Activated T-cell treated with anti-CD3 and anti-CD28 coated beads, Interleukin-2, amount 50 U/mL, for 72 hours (primary cell): ENCODE measurements at places on chromosomes 4 and X.

DNA sequence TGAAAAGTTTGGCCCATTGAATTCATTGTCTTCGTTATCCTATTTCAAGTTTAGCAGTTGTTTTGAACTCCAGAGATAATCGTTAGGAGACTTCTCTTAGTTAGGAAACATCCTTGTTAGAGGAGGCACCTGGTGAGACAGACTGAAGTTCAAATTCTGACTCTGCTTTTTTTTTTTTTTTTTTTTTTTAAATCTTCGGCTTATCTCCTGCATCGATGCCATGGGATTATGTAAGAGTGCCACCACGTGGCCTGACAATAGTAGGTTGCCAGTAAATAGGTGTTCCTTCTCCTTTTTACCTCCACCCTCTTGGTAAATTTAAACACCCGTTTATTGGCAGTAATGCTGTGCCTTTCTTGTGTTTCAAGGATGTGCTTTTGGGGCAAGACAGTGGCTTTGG is 149.3 kb downstream of the SOWAHB start:
- peak; percentile 24 for DNase-seq

- DNase-seq = no peak
Observed at GRCh38 chrX:101265869-101266428, 25.2 kb downstream of the TAF7L start.

- DNase-seq = no peak
Observed at GRCh38 chr4:180637616-180638015, 1605.6 kb upstream of the TENM3 start.

GRCh38 chr4:44646151-44646550 is 5.3 kb downstream of the YIPF7 start:
- no peak for DNase-seq

DNA sequence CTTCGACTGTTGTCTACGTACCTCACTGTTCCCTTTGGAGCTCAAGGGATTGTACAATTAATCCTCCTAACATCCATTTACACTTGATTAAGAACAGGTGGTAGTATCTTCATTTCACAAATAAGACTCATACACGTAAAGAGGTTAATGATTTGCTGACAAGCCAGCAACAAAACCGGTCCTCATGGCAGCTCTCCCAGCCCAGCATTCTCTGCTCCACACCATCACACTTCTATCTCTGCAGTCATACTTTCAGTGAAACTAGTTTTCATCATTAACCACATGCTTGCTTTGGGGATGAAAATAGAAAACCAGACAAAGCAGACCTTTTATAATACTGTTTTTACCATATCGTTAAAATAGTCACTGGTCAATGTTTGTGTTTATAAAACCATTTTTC is 28.7 kb upstream of the CASK start:
- no peak for DNase-seq

- no peak for DNase-seq
Observed at GRCh38 chr4:164536814-164537213, 217.1 kb upstream of the SMIM31 start.

DNA sequence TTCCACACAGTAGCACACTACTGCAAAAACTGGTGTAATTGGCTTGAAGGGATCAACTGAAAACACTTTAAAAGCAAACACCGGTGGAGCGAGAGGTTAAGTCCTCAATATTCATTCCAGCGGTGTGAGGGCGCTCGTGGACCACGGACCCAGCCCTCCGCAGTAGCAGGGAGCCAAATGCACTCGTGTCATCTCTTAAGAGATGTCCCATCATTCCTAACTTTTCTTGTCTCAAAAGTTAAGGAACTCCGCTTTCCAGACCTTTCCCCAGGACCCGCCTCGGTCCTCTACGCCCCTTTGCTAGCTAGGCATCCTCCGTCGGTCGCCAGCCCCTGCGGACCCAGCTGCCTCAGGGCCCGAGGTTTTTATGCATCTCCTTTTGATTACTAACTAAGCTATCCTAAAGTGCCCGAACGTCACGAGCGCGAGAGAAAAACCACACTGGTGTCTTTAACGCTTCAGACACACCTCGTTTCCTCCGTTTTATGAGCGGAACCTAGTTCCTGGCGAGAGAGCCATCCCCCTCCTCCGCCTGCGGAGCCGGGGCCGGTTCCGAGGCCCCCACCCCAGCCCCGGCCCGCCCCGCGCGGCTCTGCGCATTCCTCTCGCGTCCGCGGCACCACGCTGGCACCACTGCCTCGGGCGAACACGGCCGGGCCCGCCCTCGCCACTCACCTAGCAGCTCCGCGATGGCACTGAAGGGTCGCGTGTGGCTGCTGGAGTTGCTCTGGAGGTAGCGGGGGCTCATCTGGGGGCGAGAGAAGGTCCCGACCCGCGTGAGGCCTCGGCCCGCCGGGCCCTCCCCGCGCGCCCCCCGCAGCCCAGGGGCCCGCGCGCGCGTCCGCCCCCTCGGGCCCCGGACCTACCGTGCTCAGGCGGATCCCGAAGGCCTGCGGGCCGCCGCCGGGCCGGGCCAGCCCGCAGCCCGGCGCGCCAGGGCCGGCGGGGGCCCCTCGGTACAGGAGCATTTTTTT is 723 bp downstream of the MORC4 start:
- peak; percentile 38 for DNase-seq

GRCh38 chr4:186722796-186723291 is 812 bp downstream of the FAT1 start:
- DNase-seq = no peak

- no peak for DNase-seq
Observed at GRCh38 chrX:136907621-136908020, 27.1 kb upstream of the RBMX start.

DNA sequence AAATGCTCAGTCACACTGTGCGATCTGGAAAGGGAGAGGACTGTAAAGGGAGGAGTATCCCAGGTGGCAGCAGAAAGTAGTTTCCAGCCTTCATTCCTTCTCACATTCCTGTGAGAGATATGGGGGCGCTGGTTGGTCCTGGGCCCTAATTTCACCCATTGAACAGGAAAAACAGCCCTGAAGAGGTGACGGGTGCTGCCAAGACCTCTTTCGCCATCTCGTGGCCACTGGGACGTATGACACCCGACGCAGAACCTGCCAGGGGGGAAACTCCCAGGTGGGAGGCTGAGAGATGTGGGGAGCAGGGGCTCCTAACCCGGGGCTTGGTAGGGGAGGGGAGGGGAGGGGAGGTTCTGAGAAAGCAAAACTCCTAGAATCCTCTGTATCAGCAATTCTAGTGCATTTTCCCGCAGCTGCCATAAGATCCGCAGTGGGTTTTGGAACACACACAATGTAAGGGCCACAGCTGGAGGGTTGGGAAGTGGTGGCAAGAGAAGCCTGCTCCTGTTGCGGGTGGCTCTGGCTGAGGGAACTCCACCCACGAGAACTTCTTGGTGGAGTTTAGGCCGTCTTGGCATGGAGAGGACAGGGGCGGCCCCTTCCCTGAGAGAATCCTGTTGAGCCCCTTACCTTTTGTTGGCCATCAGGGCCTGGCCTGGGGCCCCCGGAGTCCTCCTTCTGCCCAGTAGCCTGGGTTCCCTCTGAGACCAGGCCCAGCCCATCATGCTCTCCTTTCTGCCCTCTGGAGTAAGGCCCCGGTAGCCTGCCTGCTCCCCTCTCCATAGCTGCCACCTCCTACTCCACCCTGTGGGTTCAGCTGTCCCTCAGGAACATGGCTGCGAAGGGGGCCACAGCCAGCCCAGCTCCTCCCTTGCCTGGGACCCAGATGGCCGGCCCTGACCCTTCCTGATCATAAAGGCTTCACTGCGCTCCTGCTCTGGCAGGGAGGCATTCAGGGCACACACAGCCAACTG is 134.1 kb downstream of the OR13H1 start:
- peak; percentile 39 for DNase-seq

- no peak for DNase-seq
Observed at GRCh38 chrX:10041383-10041782, 74.2 kb downstream of the CLDN34 start.

- DNase-seq = no peak
Observed at GRCh38 chr4:176359590-176359989, 39.8 kb downstream of the SPCS3 start.

DNA sequence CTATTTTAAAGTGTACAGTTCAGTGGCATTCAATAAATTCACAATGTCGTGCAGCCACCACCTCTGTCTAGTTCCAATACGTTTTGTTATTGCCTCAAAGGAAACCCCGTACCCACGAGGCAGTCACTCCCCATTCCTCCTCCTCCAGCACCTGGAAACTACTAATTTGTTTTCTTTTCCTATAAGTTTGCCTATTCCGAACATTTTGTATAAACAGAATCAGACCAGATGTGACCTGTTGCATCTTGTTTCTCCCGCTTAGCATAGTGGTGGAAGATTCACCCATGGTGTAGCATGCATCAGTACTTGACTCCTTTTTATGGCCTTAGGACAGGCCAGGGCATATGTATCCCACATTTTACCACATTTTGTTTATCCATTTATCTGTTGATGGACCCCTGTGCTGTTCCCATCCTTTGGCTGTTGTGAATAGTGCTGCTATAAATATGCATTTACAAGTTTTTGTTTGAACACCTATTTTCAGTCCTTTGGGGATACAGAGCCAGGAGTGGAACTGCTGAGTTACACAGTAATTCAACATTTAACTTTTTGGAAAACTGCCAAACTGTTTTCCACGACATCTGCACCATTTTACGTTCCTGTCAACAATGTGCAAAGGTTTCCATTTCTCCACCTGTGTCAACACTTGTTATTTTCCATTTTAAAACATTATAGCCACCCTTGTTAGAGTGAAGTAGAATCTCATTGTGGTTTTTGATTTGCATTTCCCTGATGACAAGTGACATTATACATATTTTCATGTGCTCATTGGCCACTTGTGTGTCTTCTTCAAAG is 57.8 kb upstream of the STX18 start:
- no peak for DNase-seq

GRCh38 chrX:38599796-38600755 is 38.7 kb downstream of the TSPAN7 start:
- no peak for DNase-seq

GRCh38 chrX:125765347-125765746 is 400.7 kb downstream of the DCAF12L2 start:
- no peak for DNase-seq

GRCh38 chrX:106862972-106863688 is 40.0 kb downstream of the RIPPLY1 start:
- DNase-seq = peak; percentile 2

- DNase-seq = no peak
Observed at GRCh38 chrX:104419211-104419610, 146.8 kb upstream of the IL1RAPL2 start.

DNA sequence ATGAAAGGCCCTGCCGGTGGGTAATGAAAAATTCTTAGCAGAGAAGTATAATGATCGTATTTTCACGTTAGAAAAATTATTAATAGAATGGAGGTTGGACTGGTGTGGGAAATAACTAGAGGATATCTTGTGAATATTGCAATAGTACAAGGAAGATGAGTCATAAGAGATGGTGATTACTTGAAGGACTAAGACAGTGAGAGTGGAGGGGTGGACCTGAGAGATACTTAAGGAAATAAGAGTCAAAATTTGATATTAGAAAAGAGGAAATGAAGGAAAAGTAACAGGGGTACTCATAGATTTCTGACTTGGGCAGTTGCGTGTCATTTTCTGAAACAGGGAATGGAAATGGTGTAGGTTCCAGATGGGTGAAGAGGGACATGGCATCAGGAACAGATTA is 1.7 kb upstream of the USP53 start:
- DNase-seq = no peak

- no peak for DNase-seq
Observed at GRCh38 chr4:85826060-85826678, 351.2 kb downstream of the ARHGAP24 start.

DNA sequence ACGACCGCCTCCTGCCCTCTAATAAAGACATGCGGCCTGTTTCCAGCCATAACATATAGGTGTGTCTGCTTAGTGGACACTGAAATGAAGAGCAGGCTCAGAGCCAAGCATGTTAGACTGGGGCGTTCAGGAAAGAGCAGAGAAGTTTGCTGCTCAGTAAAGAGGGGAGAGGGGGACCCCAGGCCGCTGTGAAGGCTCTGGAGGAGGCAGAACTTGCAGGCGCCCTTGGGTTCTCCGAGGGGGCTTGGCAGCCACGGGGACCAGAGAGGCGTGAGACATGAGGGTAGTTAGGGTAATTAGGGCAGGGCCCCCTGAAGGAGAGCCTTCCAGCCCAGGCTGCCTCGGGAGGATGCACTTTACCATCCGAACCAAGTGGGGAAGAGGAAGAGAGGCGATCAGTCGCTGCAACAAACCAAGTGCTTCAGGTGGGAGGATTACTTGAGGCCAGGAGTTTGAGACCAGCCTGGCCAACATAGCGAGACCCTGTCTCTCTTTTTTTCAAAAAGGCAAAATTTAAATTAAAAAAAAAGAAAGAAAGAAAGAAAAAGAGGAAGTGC is 46.6 kb upstream of the CDKN2AIP start:
- no peak for DNase-seq

DNA sequence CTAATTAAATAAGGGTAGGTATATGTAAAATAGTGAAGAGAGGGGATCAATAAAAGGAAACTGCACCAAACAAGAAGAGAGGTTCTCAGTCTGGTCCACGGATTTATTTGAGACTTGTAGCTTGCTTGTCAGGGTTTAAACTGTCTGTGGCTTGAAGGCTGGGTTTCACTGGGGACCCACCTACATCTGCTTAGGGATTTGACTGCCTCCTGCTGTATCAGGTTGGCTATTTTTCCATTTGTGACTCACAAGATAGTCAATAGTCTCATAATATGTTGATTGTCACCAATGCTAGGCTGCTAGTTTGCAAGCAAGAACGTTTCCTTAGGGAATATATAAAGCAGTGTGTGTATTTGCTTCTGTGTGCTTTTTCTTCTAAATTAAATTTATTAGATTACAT is 1950.7 kb upstream of the IGFBP7 start:
- DNase-seq = no peak

DNA sequence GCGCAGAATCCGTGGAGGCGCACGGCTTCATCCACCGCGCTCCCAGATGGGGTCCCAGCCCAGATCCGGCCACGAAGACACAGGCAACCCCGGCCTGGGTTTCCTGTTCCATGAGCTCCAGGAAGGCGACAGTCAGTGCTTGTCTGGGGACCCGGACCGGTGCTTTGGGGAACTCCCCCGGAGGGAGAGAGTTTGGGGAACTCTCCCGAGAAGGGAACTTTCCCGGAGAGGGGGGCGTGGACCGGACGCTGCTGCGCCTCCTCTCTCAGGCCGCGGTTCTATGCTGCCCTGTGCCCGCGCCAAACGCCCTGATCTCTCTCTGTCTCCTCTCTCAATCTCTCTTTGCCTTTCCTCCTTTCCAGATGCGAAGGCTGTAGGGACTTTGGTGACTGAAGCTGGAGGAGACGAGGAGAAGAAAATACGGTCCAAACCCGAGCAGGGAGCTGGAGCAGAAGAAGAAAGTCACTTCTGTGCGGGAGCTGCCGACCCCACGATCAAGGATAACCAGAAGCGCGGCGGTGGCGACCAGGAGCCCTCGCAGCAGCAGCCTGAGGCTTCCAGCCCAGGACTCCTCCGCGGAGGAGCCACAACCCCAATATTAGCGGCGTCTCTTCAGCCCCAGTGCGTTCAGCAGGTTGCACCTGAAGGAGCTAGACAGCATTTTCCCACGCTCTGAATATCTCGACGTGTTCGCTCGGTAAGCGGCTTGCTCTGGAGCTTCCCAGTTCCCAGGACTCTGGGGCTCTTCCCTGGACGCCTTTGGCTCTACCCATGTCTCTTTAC is 47.6 kb upstream of the NKAP start:
- DNase-seq = no peak

GRCh38 chr4:121950212-121950679 is 1.6 kb downstream of the TRPC3 start:
- DNase-seq = peak; percentile 91

GRCh38 chrX:104112326-104112951 is at the start of gene ZCCHC18:
ZCCHC18 (plus strand) TSS chrX:104112523; CDS start chrX:104114112, 1,589 bp downstream.
- DNase-seq = peak; percentile 48
